GM19239 (cell line): ENCODE measurements at places on chromosomes 1 and 21.

GRCh38 chr1:89483010-89483756 lies 41.4 kb upstream of the LRRC8B start:
- DNase-seq, result peak; percentile 36

- no peak for DNase-seq
Observed at GRCh38 chr1:183234660-183235476, 48.8 kb downstream of the LAMC2 start.

- no peak for DNase-seq
Observed at GRCh38 chr21:40166291-40166843, 299.1 kb downstream of the PCP4 start.

- peak; percentile 36 for DNase-seq
Observed at GRCh38 chr1:157652859-157653493, 47.6 kb downstream of the FCRL3 start.

DNA sequence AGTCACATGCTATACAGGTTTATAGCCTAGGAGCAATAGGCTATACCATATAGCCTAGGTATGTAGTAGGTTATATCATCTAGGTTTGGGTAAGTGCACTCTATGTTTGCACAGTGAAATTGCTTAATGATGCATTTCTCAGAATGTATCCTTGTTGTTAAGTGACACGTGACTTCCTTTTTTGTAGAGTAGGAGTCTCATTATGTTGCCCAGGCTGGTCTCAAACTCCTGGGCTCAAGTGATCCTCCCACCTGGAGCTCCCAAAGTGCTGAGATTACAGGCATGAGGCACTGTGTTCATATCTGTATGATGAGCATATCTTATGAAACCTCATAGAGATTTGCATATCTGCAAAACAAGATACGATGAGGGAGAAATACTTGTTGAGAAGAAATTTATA lies 13.8 kb upstream of the ABCB10 start:
- no peak for DNase-seq

DNA sequence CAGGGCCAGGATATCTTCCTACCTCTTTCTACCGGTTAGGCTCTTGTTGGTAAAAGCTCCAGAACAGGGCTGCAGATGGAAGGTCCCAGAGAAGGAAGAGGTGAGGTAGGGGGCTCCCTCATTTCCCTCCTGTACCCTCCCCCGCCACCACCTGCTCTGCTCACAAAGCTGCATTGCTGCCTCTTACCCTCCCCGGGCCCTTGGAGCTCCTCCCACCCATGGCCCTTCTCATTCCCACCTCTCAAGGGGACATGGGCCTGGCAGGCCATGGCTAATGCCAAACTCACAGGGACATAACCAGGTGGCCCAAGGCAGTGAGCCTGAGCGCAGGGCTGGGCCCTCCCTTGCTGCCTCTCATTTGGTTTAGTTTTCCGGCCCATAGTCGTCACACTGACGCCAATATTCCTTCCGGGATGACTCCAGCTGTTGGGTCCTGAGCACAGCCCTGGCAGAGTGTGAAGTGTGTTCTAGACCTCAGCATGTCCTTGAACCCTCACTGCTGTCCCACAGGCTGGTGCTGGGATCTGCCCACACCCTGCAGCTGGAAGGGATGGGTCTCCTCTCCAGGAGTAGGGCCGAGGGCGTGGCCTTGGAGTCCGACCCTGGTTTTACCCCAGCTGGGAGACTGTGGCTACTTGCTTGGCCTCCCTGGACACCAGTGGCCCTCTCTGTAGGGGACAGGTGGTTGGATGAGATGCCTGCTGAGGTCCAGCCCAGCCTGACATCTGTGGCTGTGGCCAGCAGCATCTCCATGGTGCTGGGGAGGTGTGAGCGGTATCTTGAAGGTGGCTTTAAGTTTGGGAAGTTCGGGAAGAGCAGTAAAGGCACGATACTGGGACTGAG lies 104.6 kb downstream of the ARHGEF10L start:
- DNase-seq, result no peak

DNA sequence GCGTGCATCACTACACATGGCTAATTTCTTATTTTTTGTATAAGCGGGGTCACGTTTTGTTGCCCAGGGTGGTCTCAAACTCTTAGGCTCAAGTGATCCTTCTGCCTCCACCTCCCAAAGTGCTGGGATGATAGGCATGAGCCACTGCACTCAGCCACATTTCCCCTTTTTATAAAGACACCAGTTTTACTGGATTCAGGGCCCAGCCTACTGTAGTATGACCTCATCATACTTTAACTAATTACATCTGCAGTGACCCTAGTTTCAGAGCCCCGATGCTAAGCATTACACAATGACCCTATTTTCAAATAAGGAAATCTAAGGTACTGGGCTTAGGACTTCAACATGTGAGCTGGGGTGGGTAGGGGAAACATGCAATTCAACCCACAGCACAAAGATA lies 31.8 kb upstream of the ENAH start:
- no peak for DNase-seq

- no peak for DNase-seq
Observed at GRCh38 chr1:34900775-34901502, 28.5 kb downstream of the DLGAP3 start.

- DNase-seq, result no peak
Observed at GRCh38 chr1:48055876-48056764, 58.9 kb upstream of the TRABD2B start.

DNA sequence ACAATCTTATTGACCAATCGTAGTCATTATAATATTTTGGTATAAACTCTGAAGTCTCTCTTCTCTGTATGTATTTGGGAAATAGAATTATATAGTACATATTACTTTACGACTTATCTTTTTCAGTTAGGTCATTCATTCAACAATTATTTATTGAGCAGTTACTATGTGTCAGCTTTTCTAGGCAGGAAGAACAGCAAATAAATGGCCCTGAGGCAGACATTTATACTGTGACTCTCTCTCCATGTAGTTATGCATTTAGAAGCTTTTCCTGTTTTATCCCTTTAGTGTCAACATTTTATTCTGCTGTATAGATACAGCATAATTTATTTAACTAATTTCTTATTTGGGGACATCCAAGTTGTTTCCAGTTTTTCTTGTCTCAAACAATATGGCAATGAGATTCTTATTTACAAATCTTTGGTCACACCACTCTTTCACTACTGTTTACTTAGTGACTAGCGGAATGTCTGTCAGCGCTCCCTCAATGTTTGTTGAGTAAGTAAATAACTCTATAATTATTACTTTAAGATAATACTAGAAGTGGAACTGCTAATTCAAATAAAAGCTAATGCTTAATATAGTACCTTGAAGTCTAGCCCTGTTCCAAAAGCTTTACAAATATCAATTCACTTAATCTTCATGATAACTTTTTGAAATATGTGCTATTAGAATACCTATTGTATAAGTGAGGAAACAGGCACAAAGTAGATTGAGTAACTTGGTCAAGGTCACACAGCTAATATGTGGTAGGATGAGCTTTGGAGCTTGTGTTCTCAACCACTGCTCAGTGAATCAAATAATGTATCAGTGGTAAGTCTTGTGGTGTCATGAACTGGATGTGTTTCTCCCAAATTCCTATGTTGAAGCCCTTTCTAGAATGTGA lies 465.6 kb downstream of the SIPA1L2 start:
- no peak for DNase-seq
